ENCODE measurements at places on chromosomes 7 and 10.
A peak's percentile ranks its signal among the peaks of the same experiment; 100 is the strongest.

DNA sequence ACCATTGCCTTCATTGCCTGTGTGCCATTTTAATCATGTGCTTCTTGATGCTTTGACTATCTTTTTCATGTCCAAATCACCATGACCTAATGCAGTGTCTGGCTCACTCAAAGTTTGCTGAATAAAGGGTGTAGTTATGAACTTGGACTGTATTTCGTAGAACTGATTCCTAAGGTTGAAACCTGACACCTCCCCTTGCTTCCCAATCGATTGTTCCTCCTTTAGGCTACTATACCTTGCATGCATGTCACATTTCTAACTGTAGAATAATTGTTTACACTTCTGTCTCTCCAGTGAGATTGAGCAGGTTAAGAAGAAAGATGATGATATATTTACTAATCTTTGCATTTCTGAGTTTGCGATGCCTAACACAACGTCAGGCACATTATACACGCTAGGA is 41.0 kb upstream of the CDK1 start:
- DNase-seq: no peak

DNA sequence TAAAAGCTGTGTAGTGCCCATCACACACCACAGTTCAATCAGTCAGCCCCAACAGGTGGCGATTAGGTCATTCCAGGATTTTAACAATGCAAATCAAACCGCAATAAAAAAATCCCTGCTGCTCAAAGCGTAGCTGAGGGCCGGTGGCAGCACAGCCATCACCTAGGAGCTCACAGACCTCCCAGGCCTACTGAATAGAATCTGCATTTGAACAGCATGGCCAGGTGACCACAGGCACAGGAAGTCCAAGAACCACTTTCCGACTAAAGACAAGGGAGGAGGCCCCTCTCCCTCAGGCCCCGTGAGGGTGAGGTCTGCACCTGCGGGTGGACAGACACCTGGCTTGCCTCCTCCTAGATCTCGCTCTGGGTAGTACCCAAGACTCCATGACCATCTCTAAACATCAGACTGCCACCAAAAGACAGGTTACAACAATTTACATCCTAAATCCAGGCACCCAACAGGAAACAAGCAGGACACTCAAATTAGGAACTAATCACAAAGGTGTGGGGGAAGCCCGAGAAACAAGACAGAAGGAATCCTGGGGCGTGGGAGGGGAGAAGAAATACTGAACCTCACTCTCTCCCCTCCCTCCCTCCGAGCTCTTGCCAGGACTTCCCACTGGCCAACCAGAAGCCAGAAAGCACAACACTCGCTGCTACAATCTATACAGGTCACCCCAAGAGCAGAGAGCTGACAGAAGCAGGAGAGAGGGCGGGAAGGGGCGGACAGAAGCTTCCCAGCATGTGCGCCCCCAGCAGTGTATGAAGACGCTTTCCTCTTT is 19.2 kb downstream of the GNA12 start:
- no peak for DNase-seq

GRCh38 chr10:103617602-103618385 is 124.3 kb downstream of the NEURL1 start:
- DNase-seq: no peak

DNA sequence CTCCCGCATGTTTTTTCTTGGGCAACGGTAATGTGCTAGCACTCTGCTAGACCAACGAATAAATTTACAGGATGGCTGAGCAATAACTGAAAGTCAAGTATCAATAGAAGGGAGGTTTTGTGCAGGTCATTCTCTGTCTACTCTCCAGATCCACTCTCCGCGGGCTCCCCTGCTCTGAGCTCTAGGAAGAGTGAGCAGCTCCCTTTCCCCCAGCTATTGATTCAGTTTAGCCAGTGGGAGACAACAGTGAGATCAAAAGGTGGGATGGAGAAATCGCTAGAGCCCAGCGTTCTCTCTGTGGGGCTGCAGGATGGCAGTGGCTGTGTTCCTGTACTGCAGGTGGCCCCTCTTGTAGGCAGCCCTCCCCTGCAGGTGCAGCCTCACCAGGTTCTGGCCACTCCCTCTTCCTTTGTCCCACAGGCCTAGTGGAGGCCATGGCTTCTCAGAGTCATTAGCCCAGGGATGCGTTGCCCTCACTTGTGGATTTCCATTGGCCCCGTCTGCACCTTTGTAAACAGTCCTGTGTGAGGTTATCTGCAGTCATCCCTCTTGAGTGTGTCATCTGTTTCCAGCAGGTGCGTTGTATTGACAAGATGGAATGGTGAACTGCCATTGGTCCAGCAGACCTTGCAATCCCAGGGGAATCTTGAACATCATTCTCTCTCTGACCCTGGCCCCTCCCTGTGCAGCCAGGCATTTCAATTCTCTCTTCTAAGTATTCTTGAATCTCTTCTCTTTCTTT is 11.1 kb downstream of the MSRB2 start:
- no peak for DNase-seq

DNA sequence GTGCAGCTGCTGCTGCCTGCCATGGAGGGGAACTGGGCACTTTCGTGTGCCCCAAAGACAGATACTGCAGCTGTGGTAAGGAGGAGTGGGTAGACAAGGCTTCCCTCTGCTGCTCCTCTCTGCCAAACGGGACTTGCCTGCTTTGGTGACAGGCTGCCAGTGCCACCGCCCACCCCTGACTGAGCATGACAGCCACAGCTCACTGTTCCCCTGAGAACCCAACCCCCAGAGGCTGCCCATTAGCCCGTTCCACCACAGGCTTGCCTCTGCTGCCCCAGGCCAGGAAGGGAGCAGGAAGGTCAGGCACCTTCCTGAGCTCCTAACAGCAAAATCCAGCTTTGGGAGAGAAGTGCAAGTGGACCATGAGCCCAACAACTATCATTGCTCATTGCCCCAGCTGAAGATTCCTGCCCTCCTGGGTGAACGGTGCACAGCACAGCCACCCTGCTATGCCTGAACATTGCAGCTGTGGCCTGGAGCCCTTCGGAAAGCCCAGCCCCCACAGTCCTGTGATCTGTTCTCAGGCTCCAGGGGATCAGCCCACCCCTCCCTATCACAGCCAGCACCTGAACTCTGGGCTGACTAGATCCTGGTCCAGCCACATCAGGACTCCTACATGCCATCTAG is 58.7 kb upstream of the ANTXRL start:
- DNase-seq: no peak

GRCh38 chr7:34463830-34464229 is 194.2 kb upstream of the NPSR1 start:
- no peak for DNase-seq

DNA sequence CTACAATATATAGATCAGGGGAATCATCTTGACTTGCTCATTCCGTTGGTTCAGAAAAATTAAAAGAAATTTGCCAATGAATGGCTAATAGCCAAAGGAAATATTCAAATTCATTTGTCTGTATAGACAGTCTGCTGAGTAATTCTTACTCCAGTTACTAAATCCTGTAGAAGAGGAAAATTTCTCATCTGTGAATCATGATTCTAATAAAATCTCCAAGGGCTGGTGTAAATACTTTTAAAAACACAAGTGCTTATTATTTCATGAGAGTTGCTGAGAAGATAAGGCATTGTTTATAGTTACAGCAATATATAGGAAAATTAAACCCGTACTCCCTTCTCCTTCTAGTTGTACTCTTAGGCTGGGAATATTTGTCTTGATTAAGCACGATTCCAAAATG is 53.0 kb downstream of the WNT2 start:
- DNase-seq: no peak

GRCh38 chr7:96116173-96116572 is 205.7 kb downstream of the SLC25A13 start:
- no peak for DNase-seq

GRCh38 chr7:3250725-3251124 is 50.3 kb upstream of the SDK1 start:
- no peak for DNase-seq

- DNase-seq: no peak
These were observed 19.0 kb upstream of the CAPZA2 start for GRCh38 chr7:116843378-116843777.

- DNase-seq: no peak
These were observed 115.5 kb downstream of the AGMO start for GRCh38 chr7:15446280-15446679.

- DNase-seq: no peak
These were observed 29.3 kb upstream of the PDCD4 start for GRCh38 chr10:110842326-110842904.

- peak; percentile 96 for DNase-seq
These were observed 529 bp upstream of the MEPCE start for GRCh38 chr7:100428967-100429636.

DNA sequence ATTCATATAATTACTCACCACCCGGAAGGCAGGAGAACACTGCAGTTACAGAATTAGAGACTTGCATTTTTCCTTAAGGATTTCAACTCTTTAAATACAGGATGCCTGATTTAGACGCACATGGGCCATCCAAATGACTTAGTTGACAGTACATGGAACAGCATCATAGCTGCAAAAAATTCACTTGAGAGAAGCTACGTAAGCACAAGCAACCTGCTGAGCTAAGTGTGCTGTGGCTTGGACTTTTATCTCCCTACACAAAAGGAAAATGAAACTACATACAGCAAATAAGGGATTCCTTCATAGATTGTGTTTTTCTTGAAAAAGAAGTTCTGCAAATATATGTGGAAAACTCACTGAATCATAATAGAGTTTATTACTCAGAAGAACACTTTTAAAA is 152.6 kb downstream of the POU6F2 start:
- DNase-seq: no peak

- DNase-seq: no peak
These were observed 25.9 kb upstream of the ANKRD2 start for GRCh38 chr10:97546456-97547270.

DNA sequence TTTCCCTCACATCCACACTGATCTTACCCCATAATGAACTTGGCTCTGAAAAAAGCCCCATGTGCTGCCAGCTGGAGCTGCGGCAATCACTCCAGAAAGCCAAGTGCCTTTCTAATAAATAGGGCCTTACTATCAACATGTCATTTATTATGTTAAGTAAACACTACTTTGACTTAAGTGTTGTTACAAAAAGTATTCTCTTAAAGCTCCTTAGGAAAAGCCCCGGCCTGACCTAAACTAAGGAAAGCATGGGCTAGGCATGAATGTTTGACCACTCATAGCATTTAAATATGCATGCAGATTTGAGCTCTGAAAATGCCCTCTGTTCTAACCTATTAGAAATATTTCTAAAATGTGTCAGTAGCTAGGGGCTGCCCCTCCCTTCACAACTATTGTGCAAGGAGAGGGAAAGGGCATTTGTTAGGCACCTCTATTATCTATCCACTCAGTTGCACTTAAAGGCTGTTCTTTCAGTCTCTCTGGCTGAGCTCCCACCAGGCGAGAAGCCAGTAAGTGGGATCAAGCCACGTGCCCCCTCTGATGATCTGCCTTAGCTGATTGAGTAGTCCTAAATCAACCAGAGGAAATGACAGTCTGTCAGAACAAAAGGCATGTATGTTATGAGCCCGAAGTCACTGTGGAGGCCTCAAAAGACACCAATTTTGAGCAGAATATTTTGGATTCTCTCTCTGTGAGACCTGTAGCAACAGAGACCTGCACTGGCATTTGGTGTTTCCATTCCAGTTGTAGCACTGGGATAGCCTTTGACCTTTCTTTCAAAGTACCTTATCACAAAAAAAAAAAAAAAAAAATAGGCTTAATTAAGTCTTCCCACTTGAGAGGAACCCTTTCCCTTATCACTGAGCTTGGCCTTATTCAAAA is 77.1 kb downstream of the ITGB8 start:
- no peak for DNase-seq

DNA sequence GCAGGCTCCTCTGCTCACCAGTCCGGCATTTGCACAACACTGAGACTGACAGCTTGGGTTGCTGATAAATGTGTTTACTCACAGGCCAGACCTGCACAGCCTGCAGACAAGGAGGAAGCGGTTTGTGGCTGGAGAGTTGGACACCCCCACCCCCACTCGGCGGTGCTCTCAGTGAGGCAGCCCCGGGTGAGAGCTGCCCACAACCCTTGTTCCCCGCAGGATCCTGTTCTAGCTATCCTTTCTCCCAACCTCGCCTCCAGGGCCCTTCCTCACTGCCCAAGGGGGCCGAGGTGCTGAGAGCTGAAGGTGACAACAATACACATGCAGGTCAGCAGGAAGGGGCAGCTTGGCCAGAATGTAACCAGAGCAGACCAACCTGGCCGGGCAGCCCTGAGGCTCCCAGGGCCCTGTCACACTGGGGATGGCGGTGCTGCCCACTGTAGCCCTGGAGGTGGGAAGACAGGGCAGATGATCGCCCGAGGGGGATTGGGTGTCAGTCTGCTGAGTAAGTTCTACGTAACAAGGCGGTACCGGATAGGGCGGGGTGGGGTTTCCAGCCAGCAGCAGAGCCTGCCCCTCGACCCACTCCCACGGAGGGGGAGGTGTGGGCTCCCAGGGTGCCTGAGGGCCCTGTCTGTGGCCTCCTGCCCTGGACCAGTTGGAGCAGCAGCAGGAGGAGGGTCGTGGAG is 2.1 kb upstream of the ADAM8 start:
- no peak for DNase-seq

GRCh38 chr10:79491143-79491835 is 21.0 kb upstream of the EIF5AL1 start:
- DNase-seq: no peak

DNA sequence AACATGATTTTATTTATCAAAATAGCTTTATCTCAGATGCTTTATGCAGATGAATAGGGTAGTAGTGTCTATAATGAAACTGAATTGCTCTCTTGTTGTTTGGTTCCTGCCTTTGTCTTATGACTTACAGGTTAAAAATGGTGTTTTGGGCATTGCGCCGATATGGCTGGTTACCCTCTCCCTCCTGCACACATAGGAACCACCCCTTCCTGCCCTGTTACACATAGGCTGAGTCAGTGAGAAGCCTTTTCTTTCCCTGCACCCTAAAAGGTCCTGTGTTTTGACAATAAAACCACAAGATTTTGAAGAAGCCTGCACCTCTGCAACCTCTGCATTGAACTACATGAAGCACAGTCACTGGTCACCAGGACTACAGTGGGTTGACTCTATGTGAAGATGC is 655.8 kb upstream of the ANKRD30A start:
- DNase-seq: no peak

DNA sequence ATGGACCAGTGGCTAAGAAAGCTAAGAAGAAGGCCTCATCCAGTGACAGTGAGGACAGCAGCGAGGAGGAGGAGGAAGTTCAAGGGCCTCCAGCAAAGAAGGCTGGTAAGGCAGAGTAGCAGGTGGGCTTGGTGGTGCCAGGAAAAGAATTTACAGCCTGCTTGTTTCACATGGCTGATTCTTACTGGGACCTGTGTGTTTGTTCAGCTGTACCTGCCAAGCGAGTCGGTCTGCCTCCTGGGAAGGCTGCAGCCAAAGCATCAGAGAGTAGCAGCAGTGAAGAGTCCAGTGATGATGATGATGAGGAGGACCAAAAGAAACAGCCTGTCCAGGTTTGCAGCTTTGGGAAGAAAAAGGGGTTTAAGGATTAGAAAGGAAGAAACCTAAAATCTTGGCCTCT is 5.0 kb downstream of the NOLC1 start:
- DNase-seq: no peak

DNA sequence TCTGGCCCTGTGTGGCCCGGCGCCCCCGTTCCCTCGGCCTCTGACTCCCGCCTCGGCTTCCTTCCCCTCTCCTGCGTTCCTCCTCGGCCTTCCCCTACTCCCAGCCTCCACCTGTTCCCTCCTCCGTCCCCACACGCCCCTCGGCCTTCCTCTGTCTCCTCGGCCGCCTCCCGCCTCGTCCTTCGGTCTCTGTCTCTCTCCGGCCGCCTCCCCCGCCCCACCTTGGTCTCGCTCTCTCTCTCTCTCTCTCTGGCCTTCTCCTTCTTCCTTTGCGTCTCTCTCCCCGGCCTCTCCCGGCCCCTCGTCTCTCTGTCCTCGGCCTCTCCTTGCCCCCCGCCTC is 588 bp downstream of the GET4 start:
- DNase-seq: no peak

- no peak for DNase-seq
These were observed 121.9 kb downstream of the INPP5A start for GRCh38 chr10:132659206-132660091.

Measured in occipital lobe (tissue), 3 donors.